ENCODE measurements at places on chromosomes 16 and 17. TPM values are rescaled to one million over a fixed set of nuclear protein-coding genes. Genes with fewer than 3 reads are reported as not detected.

DNA sequence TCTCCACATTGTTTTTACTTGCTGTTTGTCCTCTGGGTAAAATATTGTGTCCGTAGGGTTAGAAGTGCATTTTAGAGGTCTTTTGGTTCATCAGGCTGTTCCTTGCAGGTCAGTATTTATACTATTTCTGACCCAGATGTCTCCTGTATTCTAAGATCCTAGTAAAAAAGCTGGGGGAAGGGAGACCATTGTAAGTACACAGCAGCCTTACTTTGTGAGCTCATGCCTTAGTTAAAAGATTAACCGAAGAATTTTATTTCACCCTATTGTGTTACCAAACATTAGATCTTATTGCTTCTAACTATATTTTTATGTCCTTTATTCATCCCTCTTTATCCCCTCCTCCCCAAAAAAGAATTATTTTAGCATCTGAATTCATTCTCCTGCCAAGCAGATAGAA, 444.1 kb upstream of the RBFOX1 start:
- no peak for DNase-seq

Gene USP43
- 0.29 TPM for polyA plus RNA-seq

DNA sequence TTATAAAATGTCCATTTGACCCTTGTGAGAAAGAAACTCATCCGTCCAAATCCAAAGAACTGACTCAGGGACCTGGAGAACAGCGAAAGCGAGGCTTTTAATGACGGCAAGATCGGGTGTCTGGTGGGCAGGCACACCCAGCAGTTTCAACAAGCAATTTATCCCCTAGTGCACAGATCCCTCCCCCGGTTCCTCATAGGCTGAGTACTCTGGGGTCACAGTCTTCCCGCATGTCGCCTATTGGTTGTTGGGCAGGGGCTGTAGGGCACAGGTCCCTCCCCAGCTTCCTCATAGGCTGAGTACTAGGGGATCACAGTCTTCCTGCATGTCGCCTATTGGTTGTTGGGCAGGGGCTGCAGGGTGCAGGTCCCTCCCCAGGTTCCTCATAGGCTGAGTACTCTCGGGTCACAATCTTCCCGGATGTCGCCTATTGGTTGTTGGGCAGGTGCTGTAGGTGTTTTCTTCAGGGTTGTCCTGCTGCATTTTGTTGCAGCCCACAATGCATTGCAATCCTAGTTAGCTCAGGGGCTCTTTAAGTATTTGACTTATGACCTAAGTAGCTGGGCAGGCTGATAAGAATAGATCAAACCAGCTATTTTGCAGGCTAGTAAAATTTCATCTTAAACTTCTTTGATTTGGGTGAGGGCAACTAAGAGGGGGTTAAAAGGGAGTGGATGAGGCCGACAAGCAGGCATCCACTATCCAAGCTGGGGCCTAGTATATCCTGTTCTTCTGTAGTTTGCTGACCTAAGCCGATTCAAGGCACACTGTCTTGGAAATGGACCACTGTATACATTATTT, 3.6 kb upstream of the UTS2R start:
- DNase-seq: no peak

Gene TNRC6C
- 4.8 TPM for polyA plus RNA-seq

GRCh38 chr16:50202926-50203624, 50.0 kb downstream of the TENT4B start:
- DNase-seq: no peak

GRCh38 chr17:1486802-1487695, 5.4 kb downstream of the MYO1C start:
- peak; percentile 47 for DNase-seq

GRCh38 chr17:10384175-10384574, 11.4 kb upstream of the MYH13 start:
- no peak for DNase-seq

- no peak for DNase-seq
Observed at GRCh38 chr16:26457095-26457494, 609.6 kb upstream of the C16orf82 start.

DNA sequence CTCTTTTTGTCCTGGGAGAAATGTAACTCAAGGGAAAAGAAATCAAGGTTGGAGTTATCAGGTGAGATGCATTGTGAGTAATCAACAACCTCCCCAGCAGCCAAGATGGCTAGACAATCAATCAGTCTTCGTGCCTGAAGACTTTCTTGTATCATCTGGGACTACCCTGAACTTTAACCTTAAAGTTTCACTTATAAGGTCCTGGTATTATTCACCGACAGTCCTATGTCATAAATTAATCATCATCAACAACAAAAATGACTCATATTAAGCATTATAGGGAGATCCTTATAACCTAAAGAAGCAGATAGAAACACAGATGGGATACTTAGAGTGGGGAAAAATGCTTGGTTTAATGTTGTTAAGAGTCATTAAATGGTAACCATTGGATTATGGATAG, 7.7 kb upstream of the TEKT3 start:
- no peak for DNase-seq

Gene SHISA9
- not detected for polyA plus RNA-seq

GRCh38 chr16:74463888-74464287, 42.6 kb upstream of the CLEC18B start:
- DNase-seq: no peak

GRCh38 chr17:79657861-79658810, 47.3 kb upstream of the RBFOX3 start:
- no peak for DNase-seq

GRCh38 chr17:39935909-39936308, 8.4 kb downstream of the LRRC3C start:
- DNase-seq: no peak

DNA sequence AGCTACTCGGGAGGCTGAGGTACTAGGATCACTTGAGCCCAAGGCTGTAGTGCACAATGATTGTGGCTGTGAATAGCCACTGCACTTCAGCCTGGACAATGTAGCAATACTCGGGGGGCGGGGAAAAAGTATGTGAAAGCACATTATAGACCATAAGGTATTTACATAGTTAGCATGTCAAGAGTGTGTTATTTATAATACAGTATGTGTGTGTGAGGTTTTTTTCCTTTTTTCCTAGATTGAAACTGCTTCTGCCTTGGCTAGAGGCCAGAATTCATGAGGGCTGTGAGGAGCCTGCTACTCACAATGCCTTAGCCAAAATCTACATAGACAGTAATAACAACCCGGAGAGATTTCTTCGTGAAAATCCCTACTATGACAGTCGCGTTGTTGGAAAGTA, 30.5 kb downstream of the PTRH2 start:
- DNase-seq: no peak

- DNase-seq: no peak
Observed at GRCh38 chr17:76208120-76208519, 32.2 kb downstream of the RNF157 start.

Gene TBC1D24
- 2.4 TPM for polyA plus RNA-seq

GRCh38 chr17:12979246-12979645, 38.6 kb downstream of the ELAC2 start:
- DNase-seq: no peak

DNA sequence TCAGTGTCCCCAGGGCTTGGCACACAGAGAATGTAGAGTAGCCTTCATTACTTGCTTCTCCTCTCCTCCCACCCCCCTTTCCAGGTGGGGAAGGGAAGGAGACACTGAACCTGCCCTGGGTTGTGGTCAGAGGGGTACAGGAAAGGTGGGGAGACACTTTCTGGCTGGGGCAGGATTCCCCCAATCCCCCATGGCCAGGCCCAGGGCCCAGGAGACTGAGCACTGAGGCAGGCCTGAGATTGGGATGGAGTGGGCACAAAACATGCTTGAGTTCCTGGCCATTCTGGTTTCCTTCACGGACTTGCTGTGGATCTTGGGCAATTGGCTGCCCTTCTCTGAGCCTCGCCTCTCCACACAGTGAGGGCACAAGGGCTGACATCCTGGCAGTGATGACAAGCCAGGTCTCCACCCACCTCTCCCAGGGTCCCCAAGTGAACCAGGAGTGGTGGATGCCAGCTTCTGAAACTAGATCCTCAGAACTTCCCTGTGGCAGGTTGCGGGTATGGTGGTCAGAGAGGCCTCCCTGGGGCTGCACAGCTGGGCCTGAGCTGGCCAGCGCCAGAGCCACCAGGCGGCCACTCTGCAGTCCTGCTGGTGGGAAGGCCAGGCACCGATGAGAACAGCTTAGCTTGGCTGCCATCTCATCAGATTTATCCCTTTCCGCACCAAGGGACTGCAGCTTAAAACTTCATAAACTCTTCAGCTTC, 9.3 kb downstream of the ZNF629 start:
- no peak for DNase-seq

Gene EPX
- polyA plus RNA-seq: not detected

DNA sequence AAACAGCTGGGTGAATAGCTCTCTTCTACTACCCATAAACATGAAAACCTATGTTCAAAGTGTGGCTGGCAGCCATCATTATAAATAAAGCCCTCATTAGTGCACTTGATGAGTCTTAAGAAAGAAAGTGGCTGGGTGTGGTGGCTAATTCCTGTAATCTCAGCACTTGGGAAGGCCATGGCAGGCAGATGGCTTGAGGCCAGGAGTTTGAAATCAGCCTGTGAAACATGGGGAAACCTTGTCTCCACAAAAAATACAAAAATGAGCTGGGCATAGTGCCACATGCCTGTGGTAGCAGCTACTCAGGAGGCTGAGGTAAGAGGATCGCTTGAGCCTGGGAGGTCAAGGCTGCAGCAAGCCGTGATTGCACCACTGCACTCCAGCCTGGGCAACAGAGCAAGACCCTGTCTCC, 28.3 kb upstream of the APPBP2 start:
- DNase-seq: no peak

GRCh38 chr17:65509032-65509431, 52.4 kb downstream of the AXIN2 start:
- DNase-seq: no peak

GRCh38 chr16:66294507-66294906, 72.0 kb upstream of the CDH5 start:
- no peak for DNase-seq

Gene NPIPB2
- polyA plus RNA-seq: not detected

- no peak for DNase-seq
Observed at GRCh38 chr16:73499276-73499675, 451.3 kb upstream of the ZFHX3 start.

DNA sequence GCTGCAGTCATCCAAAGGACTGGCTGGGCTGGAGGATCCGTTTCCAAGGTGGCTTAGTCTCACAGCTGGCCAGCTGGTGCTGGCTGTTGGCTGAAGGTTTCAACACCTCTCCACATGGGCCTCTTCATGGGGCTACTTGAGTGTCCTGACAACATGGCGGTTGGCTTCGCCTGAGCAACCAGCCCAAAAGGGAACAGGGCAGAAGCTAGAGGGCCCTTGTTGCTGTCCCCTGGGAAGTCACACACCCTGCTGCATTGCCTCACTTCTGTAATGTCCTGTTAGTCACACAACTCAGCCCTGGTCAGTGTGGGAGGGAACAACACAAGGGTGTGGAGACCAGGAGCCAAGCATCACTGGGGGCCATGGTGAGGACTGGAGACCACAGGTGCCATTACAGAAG, 36.6 kb downstream of the C16orf78 start:
- no peak for DNase-seq

GRCh38 chr17:64273006-64273405, 9.9 kb upstream of the TEX2 start:
- no peak for DNase-seq

GRCh38 chr17:42253578-42253977, 22.6 kb downstream of the STAT5B start:
- DNase-seq: no peak

GRCh38 chr16:84283314-84284153, 11.1 kb upstream of the WFDC1 start:
- DNase-seq: no peak

DNA sequence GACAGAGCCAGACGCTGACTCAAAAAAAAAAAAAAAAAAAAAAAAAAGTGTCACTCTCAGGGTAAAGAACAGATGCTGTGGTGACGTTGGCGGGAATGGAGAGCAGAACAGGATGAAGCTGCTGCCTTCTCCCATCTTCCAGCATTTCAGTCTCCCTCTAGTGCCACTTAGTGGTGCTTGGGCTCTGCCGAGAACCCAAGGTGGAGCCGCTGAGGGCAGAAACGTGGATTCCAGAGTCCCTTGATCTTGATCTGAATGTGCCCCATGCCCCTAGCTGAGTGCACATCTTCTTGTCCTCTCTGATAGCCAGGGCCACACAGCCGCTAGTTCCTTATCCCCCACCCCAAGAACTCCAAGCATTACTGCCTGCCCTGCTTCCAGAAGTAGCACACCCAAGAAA, 43.2 kb upstream of the FA2H start:
- no peak for DNase-seq

Measured in immature natural killer cell (primary cell).